Stimulated activated CD4-positive, alpha-beta T cell treated with anti-CD3 and anti-CD28 coated beads, TNF-alpha, amount 100 ng/mL, for 1 hour (primary cell): ENCODE measurements at places on chromosomes 3 and 15.

GRCh38 chr15:97521381-97522285 lies 438.9 kb upstream of the ARRDC4 start:
- no peak for DNase-seq

GRCh38 chr3:66404197-66404596 lies 96.6 kb downstream of the LRIG1 start:
- no peak for DNase-seq

- DNase-seq, result no peak
These were observed 15.9 kb upstream of the UMPS start for GRCh38 chr3:124714223-124714853.

DNA sequence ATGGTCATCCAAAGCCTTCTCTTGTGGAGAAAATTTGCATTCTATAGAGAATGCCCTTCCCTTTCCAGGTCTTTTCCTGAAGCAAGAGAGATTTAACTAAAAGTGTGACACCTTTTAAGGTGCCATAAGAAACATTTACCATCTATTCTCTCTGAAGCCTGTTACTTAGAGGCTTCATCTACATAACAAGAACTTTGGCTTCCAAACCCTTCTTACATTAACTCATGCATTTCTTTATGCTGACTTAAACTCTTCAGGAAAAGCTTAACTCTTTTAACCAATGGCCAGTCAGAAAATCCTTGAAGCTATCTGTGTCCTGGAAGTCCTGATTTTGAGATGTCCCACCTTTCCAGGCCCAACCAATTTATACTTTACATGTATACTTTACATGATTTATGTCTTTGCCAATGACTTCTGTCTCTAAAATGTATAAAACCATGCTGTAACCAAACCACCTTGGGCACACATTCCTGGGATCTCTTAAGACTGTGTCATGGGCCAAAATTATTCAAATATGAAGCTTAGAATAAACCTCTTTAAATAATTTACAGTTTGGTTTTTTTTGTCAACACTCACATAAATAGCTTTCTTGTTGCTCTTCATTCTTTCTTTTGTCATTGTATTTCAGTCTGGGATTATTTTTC lies 472.6 kb upstream of the NECTIN3 start:
- no peak for DNase-seq

DNA sequence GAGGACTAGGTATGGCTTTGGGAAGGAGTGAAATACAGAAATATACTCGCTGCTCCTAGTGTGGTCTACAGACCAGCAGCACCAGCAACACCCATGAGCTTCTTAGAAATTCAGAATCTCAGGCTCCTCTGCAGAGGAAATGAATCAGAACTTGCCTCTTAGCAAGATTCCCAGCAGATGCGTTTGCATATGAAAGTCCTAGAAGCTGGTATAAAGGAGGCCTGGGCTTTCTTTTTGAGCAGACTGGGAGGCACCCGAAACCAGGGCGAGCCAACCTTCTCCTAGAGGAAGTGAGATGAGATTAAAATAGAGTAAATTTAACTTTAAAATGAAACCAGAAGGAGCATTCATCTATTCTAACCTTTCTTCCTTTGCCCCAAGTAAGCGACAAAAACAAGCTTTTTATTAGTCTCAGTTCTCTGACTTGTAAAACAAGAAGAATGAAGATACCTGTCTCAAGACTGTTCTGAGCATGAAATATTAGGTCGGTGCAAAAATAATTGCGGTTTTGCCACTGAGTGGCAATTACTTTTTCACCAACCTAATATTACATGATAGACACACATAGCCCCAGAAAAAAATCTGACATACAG lies 140.0 kb downstream of the PDZRN3 start:
- no peak for DNase-seq

DNA sequence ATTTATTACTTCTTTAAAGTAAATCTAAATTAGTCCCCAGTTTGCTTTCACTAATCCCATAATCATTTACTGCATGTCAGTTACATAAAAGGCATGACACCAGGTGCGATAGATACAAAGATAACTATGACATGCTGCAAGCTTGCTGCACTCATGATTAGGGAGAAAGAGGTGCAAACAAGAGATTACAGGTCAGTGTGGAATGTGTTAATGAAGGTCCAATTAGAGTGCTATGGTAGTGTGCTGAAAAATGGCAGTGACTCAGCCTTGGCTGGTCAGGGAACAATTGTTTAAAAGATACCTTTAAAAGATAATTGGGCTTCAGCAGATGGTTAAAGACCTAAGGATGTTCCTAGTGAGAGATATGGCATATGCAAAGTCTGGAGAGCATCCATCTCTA lies 352.6 kb upstream of the TGFBR2 start:
- no peak for DNase-seq

GRCh38 chr15:63523306-63523990 lies 19.1 kb downstream of the USP3 start:
- DNase-seq, result no peak

GRCh38 chr15:39251413-39252133 lies 329.3 kb upstream of the THBS1 start:
- DNase-seq, result no peak

DNA sequence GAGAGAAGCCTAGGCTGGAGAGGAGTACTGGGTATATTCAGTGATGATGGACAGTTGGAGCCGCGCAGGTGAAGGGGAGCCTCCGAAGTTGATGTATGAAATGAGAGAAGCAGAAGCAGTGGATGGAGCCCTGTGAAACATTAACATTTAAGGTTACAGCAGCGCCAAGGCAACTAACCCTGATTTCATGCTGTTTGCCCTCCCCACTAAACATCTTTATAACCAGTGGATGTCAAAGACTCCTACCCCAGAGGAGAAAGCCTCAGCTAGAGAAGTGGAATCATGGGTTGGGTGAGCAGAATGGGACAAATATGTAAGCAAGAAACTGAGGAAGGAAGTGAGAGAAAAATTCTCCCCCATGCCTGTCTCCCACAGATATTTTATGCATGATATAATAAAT lies 92.0 kb upstream of the NMNAT3 start:
- DNase-seq, result no peak

GRCh38 chr15:70201425-70201775 lies 103.7 kb upstream of the TLE3 start:
- DNase-seq, result no peak

GRCh38 chr3:59386165-59386564 lies 336.3 kb upstream of the CFAP20DC start:
- no peak for DNase-seq

- DNase-seq, result no peak
These were observed 203.6 kb upstream of the PDZRN3 start for GRCh38 chr3:73828348-73828747.

- no peak for DNase-seq
These were observed 56.3 kb downstream of the CDIN1 start for GRCh38 chr15:36635681-36636080.

- DNase-seq, result no peak
These were observed 21.6 kb downstream of the CHAC1 start for GRCh38 chr15:40974879-40975278.

DNA sequence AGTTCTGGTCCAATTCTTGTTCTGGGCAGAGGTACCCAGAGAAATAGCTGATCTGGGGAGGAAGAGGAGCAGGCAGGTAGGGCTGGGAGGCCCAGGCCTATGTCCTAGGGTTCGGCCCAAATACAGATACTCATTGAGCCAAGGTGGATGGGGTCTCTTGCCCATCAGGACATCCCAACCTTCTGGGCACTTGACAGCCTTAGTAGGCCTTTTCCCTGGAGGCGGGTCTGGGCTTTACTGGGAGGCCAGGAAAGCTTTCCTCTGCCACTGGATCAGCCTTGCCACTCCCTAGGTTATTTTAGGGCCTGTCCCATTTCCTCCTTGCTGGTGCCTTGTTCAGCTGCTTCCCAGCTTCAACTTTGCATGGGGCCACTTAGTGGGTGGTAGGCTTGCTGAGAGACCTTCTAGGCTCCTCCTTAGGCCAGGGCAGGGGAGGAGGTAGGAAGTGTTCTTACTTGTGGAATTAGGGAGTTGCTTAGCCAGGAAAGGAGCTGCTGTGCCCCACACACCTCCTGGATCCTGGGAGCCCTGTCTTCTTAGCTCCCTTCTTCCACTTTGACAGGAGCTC lies 9.7 kb downstream of the TEX264 start:
- DNase-seq, result no peak

- no peak for DNase-seq
These were observed 110.3 kb downstream of the WNT5A start for GRCh38 chr3:55376753-55377347.

- no peak for DNase-seq
These were observed 154.6 kb downstream of the POLR2M start for GRCh38 chr15:57861034-57861638.
